Omental fat pad (tissue), 4 donors: ENCODE measurements at places on chromosomes 2 and 18. TPM values are rescaled to one million over a fixed set of nuclear protein-coding genes. Genes with fewer than 3 reads are reported as not detected.

DNA sequence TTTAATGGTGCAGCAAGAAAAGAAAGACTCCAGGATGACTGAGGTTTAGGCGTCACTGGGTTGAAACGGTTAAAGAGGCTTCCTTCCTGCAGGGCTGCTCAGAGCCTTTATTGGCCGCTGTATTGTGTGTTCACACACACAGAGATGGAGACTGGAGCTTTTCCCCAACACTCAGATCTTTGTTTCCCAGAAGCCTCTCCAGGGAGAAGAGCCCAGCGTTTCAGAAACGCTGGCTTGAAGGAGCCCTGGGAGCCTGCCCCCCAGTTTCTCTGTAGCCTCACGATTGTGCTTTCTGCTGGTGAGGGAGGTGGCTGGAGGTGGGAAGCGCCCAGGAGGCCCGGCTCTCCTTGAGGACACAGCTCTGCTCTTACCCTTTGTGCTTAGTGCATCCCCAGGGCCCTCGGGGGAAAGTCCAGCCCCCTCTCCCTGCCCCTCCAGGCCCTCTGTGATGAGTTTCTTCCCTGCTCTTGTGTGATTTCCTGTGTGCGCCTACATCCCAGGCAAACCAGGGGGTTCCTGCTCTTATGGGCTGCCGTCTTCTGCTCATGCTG lies 37.1 kb downstream of the RRM2 start:
- no peak for DNase-seq

- DNase-seq = no peak
Observed at GRCh38 chr2:16661936-16662839, 3.4 kb downstream of the CYRIA start.

- no peak for DNase-seq
Observed at GRCh38 chr2:178244777-178245176, 50.5 kb downstream of the OSBPL6 start.

DNA sequence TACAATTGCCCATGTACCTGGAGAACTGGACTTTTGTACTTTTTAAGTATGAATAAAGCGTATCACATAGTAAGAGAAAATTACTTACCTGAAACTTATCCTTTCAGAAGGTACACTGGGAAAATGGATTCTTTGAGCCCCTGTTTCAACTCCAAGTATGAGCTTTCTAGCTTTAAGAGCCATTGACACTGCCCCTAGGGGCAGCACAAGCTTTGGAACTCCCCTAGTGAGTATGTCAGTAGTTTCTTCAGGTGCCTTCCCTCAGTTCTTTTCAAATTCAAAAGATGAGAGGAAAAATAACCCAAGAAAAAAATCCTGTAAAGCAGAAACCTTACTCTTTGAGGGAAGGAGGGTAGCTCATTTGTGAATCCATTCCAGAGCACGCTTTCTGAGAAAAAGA lies 124.1 kb downstream of the MEMO1 start:
- DNase-seq = no peak

- no peak for DNase-seq
Observed at GRCh38 chr2:121173112-121173511, 111.9 kb downstream of the TFCP2L1 start.

- DNase-seq = no peak
Observed at GRCh38 chr2:95264624-95265023, 9.6 kb upstream of the PROM2 start.

DNA sequence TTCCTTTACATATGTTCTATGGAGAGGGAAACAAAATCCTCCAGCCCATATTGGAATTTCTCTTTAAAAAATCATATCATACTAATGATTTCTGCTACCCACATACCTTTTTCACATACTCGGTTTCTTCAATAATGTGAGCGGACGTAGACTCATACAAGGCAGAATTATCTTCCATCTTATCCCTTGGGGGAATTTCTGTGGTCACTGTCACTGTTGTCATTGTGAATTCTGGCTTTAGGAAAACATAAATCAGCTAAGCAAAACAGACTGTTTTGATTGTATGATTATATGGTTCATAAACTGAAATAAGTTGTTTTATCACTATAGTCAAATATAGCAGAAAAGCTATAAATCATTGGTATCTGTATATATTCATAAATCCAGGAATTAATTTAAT lies 16.7 kb downstream of the CCDC68 start:
- no peak for DNase-seq

DNA sequence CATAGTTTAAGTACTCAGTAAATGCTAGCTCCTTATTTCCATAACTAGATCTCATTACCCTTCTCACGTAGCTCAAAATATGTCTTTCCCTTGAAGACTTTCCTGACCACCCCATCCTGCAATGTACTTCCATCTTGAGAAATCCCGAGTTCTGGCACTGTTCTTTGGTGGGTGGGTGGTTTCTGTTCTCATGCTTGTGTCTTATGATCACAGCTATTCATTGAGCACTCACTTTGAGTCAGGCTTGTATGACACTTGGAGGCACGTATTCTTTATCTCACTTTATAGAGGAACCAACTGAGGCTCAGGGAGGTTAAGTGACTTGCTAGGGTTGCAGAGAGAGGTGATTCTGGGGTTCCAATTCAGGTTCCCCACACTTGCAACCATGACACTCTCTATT lies 9.0 kb upstream of the CLIP4 start:
- DNase-seq = no peak

- DNase-seq = no peak
Observed at GRCh38 chr2:16513626-16514025, 152.0 kb downstream of the CYRIA start.

GRCh38 chr2:227347117-227347516 lies 22.1 kb downstream of the MFF start:
- no peak for DNase-seq

- no peak for DNase-seq
Observed at GRCh38 chr2:142834021-142834420, 43.4 kb upstream of the KYNU start.

DNA sequence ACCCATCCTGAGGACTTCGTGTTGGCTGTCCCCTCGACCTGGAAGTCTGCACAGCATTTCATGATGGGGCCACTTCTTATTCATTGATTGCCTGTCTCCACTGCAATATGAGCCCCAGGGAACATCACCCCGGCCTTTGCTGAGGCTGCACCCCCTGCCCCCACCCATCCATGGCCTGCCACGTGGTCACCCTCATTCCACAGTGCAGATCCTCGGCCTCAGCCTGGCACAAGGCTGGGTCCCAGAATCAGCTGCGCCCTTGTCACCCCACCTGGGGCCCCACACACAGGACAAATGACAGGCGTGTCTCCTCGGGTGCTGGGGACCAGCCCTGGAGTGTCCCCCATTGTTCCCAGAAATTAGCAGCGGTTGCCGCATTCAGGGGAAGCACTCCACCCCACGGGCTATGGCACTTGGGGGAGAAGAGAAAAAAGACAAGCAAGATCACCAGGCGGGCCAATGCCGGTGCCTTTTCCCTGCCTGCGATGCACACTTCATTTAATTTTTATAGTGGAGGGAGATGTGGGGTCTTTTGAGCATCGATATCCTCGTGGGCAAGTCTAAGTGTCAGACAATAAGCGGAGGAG lies 157.4 kb downstream of the INHBB start:
- DNase-seq = no peak

The PROC gene
- total RNA-seq = not detected

DNA sequence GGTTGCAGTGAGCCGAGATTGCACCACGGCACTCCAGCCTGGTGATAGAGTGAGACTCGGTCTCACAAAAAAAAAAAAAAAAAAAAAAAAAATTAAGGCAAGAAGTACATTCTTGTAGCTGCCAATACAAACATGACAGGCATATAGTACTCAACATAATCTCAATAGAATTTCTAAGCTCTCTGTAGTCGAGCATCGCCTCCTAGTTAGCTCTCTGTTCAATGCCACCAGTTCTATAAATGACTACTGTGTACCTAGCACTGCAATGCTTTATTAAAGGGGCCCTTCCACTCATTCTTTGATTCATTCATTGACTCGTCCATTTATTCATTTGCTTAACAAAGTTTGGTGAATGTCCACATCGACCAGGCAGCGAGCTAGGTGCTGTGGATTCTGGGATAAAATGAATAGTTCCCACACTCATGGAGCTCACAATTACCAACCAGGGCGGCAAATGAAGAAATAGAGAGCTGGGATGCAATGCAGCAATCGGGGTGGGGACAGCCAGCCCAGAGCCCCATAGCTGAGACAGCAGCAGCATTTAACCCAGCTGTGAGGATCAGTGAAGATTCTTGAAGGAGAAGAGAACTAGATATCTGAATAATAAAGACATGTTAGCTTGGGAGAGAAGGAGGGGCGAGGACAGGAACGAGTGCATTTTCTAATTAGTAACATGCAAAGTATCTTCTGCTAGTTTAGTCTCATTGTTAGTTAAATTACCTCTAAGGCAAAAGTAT lies 349.8 kb downstream of the LPIN1 start:
- DNase-seq = no peak

GRCh38 chr2:53432936-53433335 lies 334.7 kb upstream of the CHAC2 start:
- no peak for DNase-seq

GRCh38 chr2:231611273-231612108 lies 18.8 kb downstream of the TEX44 start:
- DNase-seq = no peak

DNA sequence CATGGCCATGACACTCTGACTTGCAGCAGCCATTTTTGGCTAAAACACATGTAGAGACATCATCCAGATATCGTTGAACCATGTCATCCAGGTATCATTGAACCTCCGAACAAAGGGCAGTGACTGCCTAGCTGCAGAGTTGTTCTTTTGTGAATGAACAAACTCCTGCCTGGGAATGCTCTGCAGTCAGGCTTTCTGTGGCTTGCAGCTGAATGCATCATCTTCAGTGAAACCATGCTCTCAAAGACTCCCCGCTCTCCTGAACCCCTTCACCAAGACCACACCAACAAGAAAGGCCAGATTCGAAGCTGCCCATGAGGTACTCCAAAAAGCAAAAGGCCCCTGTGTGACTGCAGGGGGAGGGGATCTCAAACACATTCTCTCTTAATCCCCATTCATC lies 118.8 kb downstream of the ACTR3 start:
- DNase-seq = no peak

The HS6ST1 gene
- 17.8 TPM for total RNA-seq

The TDRD15 gene
- not detected for total RNA-seq

GRCh38 chr2:103960129-103960513 lies 893.8 kb upstream of the POU3F3 start:
- DNase-seq = no peak

The IL36B gene
- not detected for total RNA-seq

The CYS1 gene
- 0.84 TPM for total RNA-seq

The ADGRF3 gene
- 0.09 TPM for total RNA-seq

GRCh38 chr2:48711343-48711742 lies 44.2 kb downstream of the LHCGR start:
- DNase-seq = no peak

DNA sequence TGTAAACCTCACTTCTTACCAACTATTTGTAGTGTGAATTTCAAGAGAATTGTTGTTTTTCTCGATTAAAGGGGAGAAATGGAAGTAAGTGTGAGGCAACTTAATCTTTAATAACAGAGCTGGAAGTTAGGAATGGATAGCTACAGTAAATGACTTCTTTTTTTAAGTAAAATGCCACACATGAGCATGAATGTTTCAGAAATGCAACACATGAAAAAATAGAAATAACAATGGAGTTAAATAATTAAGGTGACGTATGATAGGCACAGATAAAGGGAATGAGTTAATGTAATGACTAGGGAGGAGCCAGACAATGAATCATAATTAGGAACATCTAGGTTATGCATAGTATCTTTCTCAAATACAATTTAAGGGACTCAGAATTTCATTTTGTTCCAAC lies 3.4 kb downstream of the REL start:
- DNase-seq = no peak

- DNase-seq = no peak
Observed at GRCh38 chr2:74179063-74179865, 585 bp upstream of the MOB1A start.

- no peak for DNase-seq
Observed at GRCh38 chr18:67132919-67133318, 383.6 kb downstream of the DSEL start.

GRCh38 chr2:141806090-141806489 lies 324.7 kb downstream of the LRP1B start:
- no peak for DNase-seq

DNA sequence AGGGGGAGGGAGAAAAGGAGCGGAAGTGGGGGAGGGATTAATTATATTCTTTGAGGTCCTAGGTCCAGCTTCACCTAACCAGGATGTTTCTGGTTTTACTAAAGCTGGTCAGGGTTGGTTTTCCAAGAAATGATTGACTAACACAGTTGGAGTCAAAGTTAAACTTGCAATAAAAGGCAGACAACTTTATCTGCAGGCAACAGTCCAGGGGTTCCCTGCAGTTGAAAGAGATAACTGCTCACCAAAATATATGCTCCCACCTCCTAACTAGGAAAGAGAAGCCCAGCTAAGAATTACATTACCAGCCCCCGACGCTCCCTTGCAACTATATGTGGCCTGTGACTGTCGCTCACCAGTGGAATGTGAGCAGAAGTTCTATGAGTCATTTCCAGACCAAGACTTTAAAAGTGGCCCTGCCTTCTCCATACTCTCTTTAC lies 140.0 kb upstream of the PKDCC start:
- DNase-seq = no peak

The GALNT5 gene
- not detected for total RNA-seq

- no peak for DNase-seq
Observed at GRCh38 chr2:23519334-23519651, 134.3 kb downstream of the KLHL29 start.

The TBR1 gene
- total RNA-seq = not detected

The RGPD4 gene
- not detected for total RNA-seq

GRCh38 chr2:78701546-78701945 lies 324.0 kb upstream of the REG3G start:
- no peak for DNase-seq

GRCh38 chr2:203790134-203790852 lies 77.3 kb upstream of the CTLA4 start:
- no peak for DNase-seq

The RGPD8 gene
- 23.9 TPM for total RNA-seq

- DNase-seq = no peak
Observed at GRCh38 chr2:174027956-174028355, 62.8 kb upstream of the SP3 start.

GRCh38 chr2:949384-950079 lies 1.1 kb upstream of the SNTG2 start:
- DNase-seq = no peak

The MC4R gene
- total RNA-seq = not detected

The SP140L gene
- 37.5 TPM for total RNA-seq
